ENCODE measurements at places on chromosomes 7 and 10. TPM values are rescaled to one million over a fixed set of nuclear protein-coding genes. Genes with fewer than 3 reads are reported as not detected.

- H3K4me3 ChIP-seq = no peak overlapping the region
- peaks cover 10% of the 10 kb centered on the region for H3K36me3 ChIP-seq
- no peaks in the 10 kb centered on the region for H3K27me3 ChIP-seq
- H3K27ac ChIP-seq = no peak overlapping the region
- no peak for DNase-seq
- no peaks in the 10 kb centered on the region for H3K4me1 ChIP-seq
These were observed 547.4 kb downstream of the PHTF2 start for GRCh38 chr7:78345979-78346378.

DNA sequence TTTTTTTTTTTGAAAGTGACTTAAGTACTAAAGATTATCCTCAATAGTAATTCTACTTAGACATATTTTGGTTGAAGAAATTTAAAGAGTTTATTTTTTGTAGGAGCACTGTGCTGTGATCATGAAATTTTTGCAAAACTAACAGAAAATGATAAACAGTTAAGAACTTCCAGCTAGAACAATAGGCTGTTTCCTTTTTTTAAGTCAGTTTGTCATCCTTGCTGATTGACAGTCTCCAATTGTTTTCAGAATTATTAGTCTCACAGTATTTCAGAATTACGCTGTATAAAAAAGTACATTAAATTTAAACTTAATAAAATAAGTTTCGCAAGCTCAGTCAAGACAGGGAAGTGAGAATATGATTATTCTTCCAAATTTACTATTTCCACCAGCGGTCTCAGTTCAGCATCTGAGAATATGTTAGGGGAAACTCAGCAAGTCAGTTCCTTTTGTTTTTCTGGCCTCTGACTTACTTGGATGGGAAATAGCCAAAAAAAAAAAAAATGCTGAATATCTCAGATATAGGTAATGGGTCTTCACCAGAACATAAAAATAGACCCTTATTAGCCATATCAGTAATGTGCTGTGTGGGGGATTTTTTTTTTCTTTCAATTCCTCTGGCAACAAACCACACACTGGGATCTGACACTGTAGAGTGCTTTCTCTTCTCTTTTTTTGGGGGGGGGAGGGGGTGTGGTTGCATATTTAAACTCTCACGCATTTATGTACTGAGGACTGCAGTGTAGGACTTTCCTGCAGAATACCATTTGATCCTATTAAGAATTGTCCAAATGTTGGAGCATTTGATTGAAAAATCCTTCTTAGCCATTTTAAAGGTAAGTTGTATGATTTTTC lies at the start of gene CD36:
Gene CD36, plus strand, starts transcription at position 732 of the 855 bp plus-strand sequence. CDS start 8,099 bp downstream, outside the sequence.
- H3K4me3 ChIP-seq = no peak within 1 kb of the TSS
- no peaks in the 10 kb centered on the region for H3K36me3 ChIP-seq
- no peak for DNase-seq
- H3K4me1 ChIP-seq = no peaks in the 10 kb centered on the region

GRCh38 chr10:110391541-110391940 lies 86.8 kb upstream of the SMNDC1 start:
- H3K27ac ChIP-seq = no peak overlapping the region
- H3K4me1 ChIP-seq = peaks cover 6% of the 10 kb centered on the region
- DNase-seq = no peak
- no peaks in the 10 kb centered on the region for H3K27me3 ChIP-seq
- no peak overlapping the region for H3K4me3 ChIP-seq

DNA sequence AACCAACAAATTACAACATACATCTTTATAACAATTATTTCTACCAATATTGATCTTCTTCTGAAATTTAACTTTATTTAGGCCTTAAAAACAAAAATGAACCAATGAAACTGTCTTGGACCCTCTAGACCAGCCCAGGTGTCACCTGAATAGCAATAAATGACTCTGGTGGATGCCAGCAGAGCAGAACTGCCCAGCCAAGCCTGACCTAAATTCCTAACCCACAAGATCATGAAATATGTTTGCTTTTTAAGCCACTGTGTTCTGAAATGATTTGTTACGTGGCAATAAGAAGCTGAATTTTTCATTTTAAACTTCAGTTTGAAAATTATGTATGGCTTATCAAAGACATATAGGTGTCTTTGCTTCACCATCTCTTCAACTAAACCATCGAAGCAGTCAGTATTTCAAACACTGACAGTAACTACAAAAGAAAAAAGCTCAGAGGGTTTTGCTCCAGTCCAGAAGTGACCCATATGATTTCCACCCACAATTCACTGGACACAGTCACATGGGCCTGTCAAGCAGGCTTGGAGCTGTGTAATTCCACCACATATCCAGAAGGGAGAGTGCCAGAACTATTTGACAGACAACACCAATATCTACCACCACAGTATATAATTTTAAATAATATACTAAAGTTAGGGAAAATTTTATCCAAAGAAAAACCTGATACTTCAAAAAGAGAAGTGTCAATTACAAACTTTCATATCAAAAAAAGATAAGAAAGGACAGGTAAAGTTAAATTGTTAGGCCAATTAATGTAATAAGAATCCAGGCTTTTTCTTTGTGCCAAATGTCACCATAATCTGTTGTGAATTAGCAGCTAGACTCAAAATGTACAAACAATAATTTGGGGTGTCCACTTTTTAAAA lies 94.5 kb downstream of the KMT2C start:
- no peak overlapping the region for H3K27ac ChIP-seq
- H3K4me3 ChIP-seq = no peak overlapping the region
- H3K27me3 ChIP-seq = no peaks in the 10 kb centered on the region
- H3K4me1 ChIP-seq = no peaks in the 10 kb centered on the region
- no peak for DNase-seq

Gene HABP2
- total RNA-seq = not detected

All from H9 (cell line).